CD4-positive, alpha-beta memory T cell (primary cell): ENCODE measurements at places on chromosomes 2 and 18. TPM values are rescaled to one million over a fixed set of nuclear protein-coding genes. Genes with fewer than 3 reads are reported as not detected.

DNA sequence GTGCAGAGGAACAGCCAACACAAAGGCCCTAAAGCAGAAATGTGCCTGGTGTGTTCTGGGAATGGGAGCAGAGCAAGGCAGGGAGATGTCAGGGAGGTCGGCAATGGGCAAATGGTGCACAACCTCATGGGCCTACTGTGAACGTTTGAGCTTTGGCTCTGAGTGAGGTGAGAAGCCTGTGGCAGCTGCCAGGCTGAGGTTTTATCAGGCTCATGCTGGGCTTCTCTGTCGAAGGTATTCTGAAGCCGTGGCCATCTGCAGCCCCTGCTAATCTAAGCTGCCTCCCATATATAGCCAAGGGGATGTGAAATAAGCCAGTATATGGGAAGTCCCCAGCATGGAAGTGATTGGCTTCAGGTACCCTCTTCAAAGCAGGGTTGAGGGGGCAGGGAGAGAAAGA lies 193.3 kb downstream of the SLC4A3 start:
- no peak for DNase-seq

- no peak for DNase-seq
Observed at GRCh38 chr2:43132683-43133301, 93.6 kb downstream of the ZFP36L2 start.

DNA sequence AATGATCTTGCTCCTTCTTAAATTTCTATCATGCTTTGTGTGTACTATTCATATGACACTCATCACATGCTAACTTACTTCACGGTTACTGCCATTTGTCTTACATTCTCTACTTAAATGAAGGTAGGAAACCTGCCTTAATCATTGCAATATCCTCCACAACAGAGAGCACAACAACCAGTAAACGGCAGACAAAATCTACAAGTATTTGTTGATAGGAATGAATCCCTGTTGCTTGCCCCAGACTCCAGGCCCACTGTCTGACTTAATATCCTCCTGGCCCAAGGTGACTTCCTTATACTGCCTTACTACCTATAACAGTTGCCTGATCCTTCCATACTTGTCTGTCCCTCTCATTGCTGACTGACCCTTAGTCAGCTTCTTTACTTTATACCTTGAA lies 3.5 kb downstream of the PPP3R1 start:
- DNase-seq: no peak

DNA sequence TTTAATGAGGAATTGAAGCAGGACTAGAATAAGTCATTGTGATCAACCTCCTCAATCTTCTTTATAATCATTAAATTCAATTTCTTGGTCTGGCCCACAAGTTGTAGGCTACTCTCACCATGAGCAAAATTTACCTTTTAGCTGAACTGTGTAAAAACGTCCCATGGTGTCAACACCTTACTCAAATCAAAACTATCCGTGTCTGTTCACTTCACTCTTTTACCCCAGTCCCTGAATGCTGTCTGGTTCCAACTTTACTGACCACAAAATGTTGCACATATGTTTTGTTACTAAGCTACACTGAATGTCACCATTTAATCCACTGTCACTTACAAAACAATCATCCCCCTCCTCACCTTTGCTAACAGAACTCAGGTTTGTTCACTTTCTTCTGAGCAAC lies 951.6 kb upstream of the SLC39A10 start:
- no peak for DNase-seq

DNA sequence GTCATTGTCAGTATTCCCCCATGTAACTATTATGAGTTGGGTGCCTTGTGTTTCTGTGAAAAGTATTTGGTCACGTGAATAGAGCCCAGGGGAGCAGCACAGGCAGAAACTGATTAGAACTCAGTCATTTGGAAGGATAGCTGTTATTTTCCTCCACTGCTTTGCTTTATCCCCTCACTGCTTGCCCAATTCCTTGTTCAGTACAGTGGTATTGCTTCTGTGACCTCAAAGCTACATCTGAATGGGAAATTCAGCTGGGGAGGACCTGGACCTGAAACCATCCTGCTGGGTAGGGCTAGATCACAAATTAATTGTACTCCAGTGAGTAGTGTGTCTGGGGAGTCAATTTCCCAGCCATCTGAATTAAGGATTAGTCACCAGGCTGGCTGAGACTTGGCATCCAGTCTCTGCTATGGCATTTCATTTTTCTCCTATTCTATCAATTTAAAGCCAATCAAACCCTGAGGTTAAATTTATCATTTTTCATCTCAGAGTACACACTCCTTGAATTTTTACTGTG lies 1231.6 kb upstream of the GYPC start:
- no peak for DNase-seq

Gene HRH4
- total RNA-seq: 1.6 TPM

Gene ANTXR1
- 0.58 TPM for total RNA-seq

Gene MALT1
- total RNA-seq: 90.4 TPM

Gene TMEM200C
- not detected for total RNA-seq

Gene SKOR2
- not detected for total RNA-seq
